ENCODE measurements at places on chromosomes 2 and 18.
A peak's percentile ranks its signal among the peaks of the same experiment; 100 is the strongest.

- DNase-seq: no peak
Measured at GRCh38 chr2:13652531-13653313, 936.0 kb downstream of the TRIB2 start.

GRCh38 chr2:236959036-236959435, 126.7 kb upstream of the COPS8 start:
- no peak for DNase-seq

- peak; percentile 71 for DNase-seq
Measured at GRCh38 chr2:98608962-98609604, 694 bp downstream of the UNC50 start.

DNA sequence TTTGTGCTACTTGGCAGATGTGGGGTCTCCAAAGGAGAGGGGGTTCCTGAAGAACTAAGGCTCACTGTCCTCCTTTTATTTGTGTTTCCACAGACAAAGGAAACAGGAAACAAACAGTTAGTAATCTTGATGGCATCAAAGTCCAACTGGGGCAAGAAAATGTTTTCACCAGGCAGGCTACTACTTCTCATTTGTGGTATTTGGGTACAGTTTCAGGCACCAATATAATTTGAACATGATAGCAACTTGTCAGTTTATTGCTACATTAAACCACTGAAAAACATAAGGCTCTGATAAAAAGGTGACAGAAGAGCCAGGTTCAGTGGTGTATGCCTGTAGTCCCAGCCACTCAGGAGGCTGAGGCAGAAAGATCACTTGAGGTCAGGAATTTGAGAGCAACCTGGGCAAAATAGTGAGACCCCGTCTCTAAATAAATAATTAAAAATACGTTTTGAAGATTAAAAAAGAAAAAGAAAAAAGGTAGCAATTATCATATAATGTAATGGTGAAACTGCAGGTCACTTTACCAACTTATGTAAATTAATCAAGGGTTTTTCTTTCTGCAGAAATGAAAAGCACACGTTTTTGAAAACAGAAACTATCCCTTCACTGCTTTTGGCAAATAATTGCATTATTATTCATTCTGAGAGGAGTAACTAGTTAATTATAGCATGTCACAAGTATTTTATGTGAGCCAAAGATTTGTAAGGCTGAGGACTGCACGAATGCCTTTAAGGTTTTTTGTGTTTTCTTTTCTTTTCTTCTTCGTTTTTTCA, 157.5 kb upstream of the CAVIN2 start:
- no peak for DNase-seq

DNA sequence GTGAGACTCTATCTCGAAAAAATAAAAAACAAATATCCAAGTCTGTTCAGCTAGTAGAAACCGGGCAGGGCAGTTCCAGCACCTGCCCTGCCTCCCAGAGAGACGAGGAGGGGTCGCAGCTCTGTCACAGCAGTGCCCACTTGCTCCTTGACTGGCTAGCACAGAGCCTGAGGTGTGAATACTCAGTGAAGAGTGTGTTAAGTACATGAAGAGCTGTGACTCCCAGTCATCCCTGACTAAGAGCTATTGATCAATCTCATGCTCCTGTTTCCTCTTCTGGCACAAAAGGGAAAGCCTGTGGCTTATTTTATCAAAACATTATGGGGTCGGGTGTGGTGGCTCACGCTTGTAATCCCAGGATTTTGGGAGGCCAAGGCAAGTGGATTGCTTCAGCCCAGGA, 83.0 kb upstream of the FZD7 start:
- DNase-seq: no peak

DNA sequence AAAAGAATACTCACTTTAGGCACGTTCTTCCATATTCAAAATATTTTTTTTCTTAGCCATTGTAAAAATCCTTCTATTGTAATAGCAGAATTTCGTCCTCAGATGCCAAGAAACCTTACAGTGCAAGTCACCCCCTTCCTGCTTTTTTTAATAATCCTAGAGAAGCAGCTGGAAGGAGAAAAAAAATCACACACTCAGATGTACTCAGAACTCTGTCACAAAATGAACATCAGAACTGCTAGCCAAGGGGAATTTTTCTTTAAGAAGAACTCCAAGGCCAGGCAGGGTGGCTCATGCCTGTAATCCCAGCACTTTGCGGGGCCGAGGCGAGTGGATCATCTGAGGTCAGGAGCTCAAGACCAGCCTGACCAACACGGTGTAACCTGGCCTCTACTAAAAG, 127.3 kb upstream of the SPATS2L start:
- DNase-seq: no peak

- peak; percentile 7 for DNase-seq
Measured at GRCh38 chr2:239832490-239833268, 192.5 kb downstream of the NDUFA10 start.

- no peak for DNase-seq
Measured at GRCh38 chr2:96274355-96275056, 8.5 kb downstream of the CIAO1 start.

- no peak for DNase-seq
Measured at GRCh38 chr2:238875101-238875470, 27.2 kb downstream of the TWIST2 start.

DNA sequence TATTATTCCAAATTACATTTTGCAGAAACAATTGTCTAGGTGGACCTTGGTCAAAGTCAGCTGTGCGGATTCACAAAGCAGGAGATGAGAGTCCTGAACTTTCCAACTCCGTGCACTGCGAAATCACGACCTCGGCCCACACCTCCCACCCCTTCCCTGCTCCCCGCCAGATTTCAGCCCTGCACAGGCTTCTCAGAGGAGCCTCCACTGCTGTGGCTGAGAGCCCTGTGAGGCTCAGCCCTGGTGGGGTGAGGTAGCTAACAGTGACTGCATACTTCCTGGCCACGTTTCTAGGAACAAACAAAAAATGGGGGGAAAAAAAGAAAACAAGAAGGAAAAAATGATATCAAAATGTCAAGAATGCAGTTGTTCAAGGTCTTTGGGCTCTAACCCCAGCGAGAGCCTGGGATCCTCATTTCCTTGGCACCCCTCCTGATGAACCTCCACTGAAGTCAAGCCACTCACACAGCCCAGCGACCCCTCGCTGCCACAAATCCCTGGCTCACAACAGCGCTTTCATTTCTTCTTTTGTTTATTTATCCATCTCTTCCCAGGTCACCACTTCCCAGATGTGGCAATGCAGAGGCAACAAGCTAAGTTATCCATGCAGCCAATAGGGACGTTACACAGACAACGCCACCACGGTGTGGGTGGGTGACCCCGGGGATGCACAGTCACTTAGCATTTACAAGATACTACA, 729.7 kb upstream of the ID2 start:
- no peak for DNase-seq

DNA sequence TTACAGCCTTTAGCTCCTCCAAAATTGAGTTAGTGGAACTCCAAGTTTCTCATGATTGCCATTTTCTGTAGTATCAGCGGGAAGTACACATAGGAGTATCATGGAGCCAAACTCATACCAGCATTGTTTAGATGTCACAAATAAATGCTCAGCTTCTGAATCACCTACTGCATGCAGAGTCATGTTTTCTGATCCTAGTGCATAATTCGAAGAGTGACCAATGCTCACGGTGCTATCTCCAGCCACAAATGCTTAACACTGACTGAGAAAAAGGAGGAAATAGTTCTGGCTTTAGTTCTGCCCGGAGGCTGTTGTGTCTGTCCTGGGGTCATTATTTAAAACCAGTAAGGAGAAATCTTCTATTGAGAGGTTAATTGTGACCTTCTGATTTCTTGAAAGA, 45.4 kb upstream of the LRATD1 start:
- DNase-seq: no peak

DNA sequence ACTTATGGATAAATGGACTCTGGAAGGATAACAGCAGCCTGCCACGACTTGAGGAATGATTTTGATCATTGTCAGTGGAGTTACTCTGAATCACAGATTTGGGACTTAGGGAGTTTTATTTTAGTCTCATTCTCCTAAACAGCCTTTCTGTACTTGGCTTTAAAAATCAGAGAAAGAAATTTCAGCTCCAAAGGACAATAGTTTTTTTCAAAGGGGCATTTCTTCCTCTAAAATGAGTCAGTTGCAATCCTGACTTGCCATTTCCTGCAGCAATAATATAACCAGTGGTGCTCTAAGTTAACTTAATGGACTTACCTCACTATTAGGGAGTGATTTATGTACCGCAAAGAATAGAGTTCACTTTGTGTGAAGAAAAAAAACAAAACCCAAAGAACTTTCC, 35.1 kb upstream of the MTX2 start:
- no peak for DNase-seq

DNA sequence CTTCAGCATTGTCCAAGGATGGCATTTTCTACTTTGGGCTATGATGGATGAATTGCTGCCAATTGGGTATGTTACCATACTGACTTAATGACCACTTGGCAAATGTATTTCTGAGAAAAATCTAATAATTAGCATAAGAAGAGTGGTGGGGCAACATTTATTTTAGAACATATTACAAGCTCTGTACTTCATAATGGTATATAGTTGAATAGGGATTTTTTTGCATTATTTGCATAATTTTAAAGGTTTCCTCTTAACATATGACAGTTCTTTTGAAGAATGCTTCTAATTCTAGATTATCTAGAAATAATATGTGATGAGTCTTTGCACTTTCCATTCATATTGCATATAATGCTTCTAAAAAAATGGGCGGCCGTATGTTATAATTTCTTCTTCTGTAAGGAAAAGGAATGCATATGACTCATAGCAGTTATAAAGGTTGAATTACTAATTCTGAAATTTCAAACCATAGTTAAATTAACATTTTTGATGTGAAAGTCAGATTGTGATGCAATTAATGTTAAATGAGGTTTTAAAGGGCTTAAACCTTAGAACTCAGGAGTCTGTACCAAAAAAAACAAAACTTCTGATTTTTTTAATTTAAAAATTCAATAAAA, 1652.3 kb upstream of the SLC39A10 start:
- DNase-seq: no peak

GRCh38 chr2:168053676-168054075, 193.7 kb downstream of the STK39 start:
- DNase-seq: peak; percentile 59

All from SK-N-SH (cell line).